ENCODE measurements at places on chromosomes 2 and 18. TPM values are rescaled to one million over a fixed set of nuclear protein-coding genes. Genes with fewer than 3 reads are reported as not detected.

- peak; percentile 28 for DNase-seq
These were observed 739 bp downstream of the PKDCC start for GRCh38 chr2:42048299-42049220.

DNA sequence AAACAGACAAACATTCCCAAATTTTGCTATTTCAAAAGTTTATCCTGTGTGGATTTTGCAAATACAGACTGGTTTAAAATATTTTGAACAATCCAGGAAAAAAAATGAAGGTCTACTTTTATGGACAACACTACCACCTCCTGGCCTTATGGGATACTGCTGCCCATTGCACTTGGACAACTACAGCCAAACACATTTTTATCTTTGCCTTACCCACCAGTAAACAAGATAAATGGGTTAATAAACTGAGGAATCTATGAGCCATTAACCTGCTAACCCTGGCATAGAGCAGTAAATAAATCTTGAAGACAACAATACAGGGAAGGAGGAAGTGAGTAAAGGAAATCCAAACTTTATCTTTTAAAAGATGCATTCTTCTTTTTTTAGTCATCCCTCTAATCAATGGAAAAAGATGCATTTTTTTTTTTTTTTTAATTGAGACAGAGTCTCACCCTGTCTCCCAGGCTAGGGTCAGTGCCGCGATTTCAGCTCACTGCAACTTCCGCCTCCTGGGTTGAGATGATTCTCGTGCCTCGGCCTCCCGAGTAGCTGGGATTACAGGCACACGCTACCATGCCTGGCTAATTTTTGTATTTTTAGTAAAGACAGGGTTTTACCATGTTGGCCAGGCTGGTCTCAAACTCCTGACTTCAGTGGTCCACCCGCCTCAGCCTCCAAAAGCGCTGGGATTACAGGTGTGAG, 2.1 kb upstream of the SPIRE1 start:
- peak; percentile 52 for DNase-seq

DNA sequence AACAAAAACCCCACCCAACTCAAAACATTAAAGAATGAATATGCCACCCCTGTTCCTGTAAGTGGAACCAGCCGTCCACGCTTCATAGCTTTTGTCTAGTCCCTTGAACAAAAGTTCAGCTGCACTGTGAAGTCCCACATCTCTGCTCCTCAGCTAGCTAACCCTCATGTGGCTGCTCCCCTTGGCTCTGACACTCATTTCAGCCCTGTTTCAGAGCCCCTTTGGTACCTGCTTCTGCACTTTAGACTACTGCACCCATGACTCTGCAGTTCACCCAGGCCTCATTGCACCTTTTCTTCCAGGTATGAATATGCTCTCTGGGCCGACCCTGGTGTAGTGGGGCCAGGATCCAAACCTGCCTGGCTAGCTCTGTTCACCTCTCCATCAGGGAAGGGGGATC, 155.3 kb downstream of the DIS3L2 start:
- no peak for DNase-seq

HOXD9 gene
- 3.6 TPM for total RNA-seq

GALNT5 gene
- not detected for total RNA-seq

C2orf69 gene
- total RNA-seq = 11.3 TPM

GRCh38 chr2:15271276-15271675, 289.9 kb downstream of the NBAS start:
- DNase-seq = no peak

DNA sequence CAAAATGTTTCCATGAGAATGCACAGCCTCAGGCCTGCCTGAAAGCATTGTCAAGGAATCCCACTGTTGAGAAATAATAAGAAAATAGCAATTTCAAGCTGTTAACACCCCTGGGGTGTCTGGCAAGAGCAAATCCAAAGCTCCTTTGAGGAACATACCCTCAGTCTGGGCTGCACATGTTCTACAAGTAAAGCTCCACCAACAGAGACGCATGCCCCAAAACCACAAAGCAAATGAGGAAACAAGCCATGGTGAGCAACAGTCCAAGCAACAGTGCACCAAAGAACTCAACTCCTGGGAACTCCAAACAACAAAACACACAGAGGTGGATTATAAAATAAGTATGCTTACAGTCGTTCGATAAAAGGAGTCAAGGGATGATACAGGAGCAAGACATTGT, 40.3 kb downstream of the CYP27C1 start:
- DNase-seq = no peak

LYPD1 gene
- total RNA-seq = not detected

APOB gene
- total RNA-seq = 0.13 TPM

DNA sequence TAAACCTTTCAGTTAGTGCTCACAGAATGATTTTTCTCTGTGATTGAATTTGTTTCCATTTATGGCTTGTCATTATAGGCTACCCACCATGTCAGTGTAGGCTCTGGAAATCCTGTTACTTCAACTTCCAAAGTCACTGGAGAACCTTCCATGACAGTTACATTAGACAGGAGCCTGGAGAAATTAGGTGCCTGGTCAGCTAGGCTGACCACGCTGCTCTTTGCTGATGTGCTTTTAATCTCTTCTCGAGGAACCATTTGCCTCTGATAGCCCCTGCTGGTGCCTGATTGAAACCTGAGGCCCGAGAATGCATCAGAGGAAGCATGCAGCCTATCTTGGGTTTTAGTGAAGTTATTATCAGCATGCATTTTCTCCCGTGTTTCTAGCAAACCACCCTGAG, 29.6 kb upstream of the TTN start:
- no peak for DNase-seq

Measured in thyroid gland (tissue), 4 donors.